ENCODE measurements at places on chromosomes 13 and 19.

DNA sequence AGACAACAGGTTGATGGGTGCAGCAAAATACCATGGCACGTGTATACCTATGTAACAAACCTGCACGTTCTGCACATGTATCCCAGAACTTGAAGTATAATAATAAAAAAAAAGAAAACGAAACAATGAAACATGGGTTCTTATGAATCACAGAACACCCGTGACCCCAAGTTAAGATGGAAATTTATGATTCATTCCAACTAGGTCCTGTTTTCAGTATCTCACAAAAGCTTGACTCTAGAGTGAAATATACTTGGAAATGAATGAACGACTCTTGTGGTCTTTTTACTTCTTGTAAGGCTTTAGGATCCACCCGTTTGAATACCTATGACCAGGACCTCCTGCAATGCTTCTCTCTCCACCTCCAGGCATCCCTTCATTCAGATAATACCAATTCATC lies 3.5 kb upstream of the LILRB4 start:
- no peak for DNase-seq

GRCh38 chr19:47226426-47227351 lies 4.3 kb downstream of the BBC3 start:
- DNase-seq = peak; percentile 91

GRCh38 chr19:54387991-54388801 lies 23.5 kb upstream of the LAIR1 start:
- no peak for DNase-seq

DNA sequence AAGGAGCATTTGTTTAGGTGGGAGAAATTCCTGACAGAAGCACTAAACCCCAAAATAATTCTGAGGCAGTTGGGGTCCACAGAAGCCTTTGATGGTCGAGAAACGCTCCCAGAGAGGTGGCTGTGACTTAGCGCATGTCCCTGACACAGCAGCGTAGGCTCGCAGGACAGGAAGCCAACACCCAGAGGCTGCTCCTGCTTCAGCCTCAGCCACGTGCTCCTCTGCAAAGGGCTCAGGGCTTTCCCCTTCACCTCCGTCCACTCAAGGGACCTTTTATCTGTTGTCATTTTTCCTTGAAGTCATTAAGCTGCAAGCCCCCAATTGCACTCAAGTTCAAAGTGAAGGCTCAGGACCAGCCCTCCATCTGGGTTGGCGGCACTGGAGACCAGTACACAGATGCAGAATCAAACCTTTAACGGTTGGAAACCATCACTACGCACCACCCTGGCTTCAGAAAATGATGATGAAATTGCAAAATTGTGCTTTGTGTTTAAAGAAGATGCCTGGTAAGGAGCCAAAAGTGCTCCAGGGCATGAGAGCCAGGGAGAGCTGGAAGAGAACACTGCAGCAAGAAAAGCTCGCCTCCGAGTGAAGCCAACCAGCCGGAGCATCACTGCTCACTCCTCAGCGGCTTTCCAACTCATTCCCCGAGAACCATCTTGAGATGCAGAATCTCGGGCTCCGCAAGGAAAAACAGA lies 219.6 kb downstream of the RAP2A start:
- DNase-seq = no peak

DNA sequence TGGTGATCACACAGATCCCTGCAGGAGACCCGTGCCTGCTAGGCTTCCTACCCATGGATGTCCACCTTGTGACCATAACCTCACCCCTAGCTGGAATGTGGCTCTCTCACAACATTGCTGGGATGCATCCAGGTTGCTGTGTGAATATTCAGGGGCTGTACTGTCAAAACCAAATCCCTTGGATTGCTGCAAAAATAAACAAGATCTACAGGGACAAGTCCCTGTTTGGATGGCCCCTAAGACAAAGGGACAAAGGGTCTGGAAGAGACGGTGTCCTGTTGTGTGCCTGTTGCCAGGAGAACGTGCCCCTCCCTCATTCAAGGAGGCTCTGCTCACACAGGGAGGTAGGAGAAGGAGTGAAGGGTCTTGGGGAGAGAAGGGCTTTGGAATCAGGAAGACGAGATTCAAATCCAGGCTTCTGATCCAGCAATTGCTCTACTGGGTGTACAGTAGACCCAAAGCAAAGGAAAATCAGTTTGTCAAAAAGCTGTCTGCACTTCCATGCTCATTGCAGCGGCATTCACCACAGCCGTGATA lies 89.2 kb upstream of the WASF3 start:
- no peak for DNase-seq

DNA sequence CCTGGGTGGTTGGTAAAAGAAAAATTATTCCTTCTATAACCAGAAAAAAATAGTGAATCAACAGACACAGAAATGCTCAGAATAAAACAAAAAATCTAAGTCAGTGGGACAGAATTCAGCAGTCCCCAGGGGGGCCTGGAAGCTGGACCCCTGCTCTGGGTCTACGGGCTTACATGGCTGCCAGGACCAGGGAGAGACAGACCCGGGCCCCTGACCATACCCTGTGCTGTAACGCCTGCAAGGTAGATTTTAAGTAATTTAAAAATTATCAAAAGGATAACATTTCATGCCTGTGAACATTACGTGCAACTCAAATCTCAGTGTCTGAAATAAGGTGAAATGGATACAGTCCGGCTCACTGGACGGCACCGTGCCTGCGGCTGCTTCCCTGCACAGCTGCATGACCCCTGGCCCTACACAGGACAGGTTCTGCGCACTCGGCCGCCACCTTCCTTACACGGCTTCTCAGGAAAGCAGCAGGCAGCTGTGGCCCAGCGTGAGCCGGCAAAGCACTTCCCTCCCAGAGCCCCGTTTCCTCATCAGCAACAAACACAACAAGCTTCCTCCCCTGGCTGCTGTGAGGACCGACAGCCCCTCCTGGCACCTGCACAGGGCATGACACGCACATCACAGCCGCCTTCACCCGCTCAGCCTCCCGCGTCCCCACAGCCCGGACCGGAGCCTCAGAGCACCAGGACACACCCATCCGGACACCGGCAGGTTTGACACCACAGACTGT lies 22.2 kb downstream of the RASA3 start:
- peak; percentile 76 for DNase-seq

GRCh38 chr19:45883881-45884681 lies 1.9 kb downstream of the IRF2BP1 start:
- no peak for DNase-seq

GRCh38 chr19:23998568-23998967 lies 83.9 kb downstream of the ZNF726 start:
- no peak for DNase-seq

GRCh38 chr19:55085923-55086715 lies 10.4 kb downstream of the EPS8L1 start:
- DNase-seq = peak; percentile 66

- DNase-seq = no peak
These were observed 64.4 kb downstream of the RASA3 start for GRCh38 chr13:114067886-114068651.

DNA sequence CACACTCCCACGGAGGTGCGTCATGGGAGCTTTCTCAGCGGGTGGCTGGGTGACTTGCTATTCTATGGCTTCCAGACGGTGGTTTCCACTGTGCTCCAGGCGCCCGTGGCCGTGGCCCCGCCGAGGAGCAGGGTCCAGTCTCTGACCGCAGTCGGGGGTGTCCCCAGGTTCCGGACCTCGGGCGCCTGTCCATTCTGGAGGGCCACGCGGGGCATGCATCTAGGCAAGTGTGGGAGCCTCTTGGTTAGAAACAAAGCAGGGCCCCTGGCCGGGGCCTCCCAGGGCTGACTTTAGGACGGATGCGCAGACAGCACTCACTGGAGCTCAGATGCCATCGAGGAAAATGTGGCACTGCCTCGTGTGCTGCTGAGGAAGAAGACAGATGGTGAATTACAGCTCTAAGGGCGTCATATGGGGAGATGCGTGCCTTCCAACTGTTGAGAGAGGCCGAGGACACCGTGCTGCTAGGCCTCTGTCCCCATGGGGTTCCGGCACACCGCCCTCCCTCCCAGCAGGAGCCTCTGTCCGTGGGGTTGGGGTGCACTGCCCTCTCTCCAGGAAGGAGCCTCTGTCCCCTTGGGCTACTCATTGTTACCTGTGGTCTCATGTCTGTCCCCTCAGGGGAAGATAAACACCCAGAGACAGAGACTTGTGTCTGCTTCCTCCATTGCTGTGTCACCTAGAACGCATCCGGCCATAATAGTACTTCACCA lies 38.1 kb downstream of the TMEM255B start:
- DNase-seq = no peak

GRCh38 chr19:3521104-3521445 lies 15.0 kb downstream of the FZR1 start:
- DNase-seq = no peak

GRCh38 chr13:105908586-105908985 lies 626.9 kb downstream of the EFNB2 start:
- no peak for DNase-seq

- DNase-seq = no peak
These were observed 2.4 kb downstream of the RNF6 start for GRCh38 chr13:26219726-26220125.

- DNase-seq = no peak
These were observed 1284.5 kb downstream of the SLITRK1 start for GRCh38 chr13:82597747-82598146.

- no peak for DNase-seq
These were observed 16.6 kb upstream of the IRS2 start for GRCh38 chr13:109802936-109803335.

DNA sequence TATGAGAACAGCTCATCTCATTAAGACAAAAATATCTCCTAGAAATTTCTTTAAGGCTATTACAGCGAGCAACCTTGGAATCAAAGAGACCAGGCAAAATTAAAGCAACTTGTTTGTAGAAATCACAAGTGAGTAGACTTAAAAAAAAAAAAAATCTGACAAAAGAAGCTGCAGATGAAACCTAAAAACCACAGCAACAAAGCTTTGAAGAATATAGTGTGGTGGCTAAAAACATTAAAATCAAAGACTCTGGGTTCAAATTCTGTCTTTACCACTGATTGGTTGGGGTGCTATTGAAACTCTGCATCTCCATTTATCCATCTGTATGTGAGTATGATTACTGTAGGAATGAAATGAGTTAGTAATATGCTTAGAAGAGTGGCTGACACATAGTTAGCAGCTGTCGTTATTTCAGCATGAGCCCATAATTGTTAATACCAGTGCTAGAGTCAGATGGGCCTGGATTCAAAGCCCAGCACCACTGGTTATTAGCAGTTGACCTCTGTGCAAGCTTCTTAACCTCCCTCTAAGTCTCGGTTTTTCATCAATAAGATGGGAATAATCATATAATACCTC lies 157.6 kb downstream of the FOXO1 start:
- no peak for DNase-seq

DNA sequence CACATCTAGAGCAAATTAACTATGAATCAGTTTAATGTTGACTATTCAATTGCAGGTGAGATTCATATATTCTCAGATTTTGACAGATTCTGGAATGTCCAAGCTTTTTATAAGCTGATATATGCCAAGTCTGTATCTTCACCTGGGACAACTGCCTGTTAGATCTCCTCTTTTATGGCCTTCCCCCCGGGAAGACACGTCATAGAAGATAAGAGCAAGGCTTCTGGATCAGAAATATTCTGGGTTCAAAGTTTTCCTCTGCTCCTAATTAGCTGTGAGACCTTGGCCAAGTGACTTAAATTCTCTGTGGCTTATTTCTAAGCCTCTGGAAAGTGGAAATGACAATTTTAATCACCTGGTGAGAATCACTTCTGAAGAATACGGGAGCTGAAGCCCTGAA lies 187.5 kb downstream of the OXGR1 start:
- no peak for DNase-seq

GRCh38 chr19:47111006-47111621 lies 2.5 kb downstream of the ZC3H4 start:
- no peak for DNase-seq

DNA sequence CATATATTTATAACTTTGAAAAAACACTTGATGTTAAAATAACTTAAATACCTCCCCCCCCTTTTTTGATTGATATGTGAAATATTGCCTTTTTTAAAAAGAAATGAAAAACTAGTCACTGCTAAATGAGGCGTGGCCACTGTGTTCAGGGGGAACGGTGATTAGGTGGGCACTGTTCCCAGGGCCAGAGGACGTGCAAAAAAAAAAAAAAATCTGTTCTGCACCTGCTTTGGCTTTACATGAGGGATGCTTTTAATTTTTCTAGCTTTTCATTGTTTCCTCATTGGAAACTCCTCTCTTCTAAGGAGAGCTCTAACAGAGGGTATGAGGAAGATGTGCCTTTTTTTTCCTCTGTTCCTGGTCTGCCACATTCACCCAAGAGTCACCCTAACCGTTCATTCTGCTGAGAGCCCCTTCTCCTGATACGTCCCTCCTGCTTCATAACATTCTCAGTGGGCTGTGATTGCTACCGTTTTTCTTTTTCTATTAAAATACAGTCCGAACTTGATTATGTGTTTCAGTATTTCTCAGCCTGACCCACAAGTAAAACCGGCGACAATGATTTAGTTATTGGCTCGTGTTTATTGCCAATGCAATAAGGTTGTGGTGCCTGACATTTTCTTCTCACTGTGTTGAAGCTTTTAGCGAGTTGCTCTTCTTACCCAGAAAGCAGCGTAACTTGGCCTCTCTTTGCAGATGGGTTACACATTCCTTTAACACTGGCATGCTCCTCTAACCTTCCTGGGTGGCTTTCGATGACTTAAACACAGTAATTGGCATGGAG lies 64.8 kb upstream of the ZNF536 start:
- no peak for DNase-seq

- no peak for DNase-seq
These were observed 88.4 kb upstream of the IRS2 start for GRCh38 chr13:109874484-109875454.

GRCh38 chr19:16208847-16209665 lies 11.3 kb downstream of the AP1M1 start:
- DNase-seq = no peak

DNA sequence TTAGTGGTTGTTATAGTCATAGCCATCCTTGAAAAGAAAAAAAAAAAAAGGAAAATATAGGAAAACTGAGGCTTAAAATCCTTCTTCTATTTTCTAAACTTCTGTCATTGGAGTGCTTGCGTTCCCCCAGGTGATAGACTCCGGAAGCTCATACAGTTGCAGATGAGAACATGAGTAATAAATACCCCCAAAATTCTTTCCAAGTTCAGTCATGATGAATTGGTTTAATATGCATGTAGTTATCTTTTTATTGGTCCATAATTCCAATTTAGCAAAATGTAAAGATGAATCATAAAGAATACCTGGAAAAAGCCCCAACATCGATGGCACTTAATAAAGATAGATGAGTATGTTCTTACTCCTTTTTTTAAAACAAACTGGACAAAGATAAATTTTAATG lies 192.3 kb downstream of the SHISA2 start:
- no peak for DNase-seq

GRCh38 chr13:35643625-35644024 lies 167.1 kb upstream of the MAB21L1 start:
- DNase-seq = no peak

GRCh38 chr13:78404846-78405360 lies 198.4 kb downstream of the POU4F1 start:
- no peak for DNase-seq

- DNase-seq = no peak
These were observed 80.7 kb downstream of the TEX29 start for GRCh38 chr13:111401151-111401550.

DNA sequence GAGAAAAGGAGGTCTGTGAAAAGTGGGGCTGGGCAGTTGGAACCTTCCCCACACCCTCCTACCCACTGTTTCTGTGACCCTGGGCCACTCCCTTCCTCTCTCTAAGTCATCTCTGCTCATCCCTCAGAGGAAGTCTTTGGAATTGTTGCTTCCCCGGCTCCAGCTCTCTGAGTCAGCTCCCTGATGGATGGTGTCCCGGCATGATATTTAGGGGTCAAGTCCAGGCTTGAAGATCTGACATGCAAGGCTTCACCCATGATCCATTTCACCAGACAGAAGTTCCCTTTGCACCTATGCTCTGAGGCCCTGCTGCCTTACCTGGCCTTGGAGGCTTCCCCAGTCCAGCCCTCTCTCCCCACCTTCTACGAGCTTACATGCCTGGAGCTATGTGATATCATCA lies 13.3 kb downstream of the EXOC3L2 start:
- no peak for DNase-seq
